EL (cell line): ENCODE measurements at places on chromosomes 2 and 18.
A peak's percentile ranks its signal among the peaks of the same experiment; 100 is the strongest.

GRCh38 chr18:55235094-55235461 is 275.8 kb upstream of the CCDC68 start:
- DNase-seq: no peak

- no peak for DNase-seq
Measured at GRCh38 chr2:70089983-70090525, 2.8 kb downstream of the PCBP1 start.

DNA sequence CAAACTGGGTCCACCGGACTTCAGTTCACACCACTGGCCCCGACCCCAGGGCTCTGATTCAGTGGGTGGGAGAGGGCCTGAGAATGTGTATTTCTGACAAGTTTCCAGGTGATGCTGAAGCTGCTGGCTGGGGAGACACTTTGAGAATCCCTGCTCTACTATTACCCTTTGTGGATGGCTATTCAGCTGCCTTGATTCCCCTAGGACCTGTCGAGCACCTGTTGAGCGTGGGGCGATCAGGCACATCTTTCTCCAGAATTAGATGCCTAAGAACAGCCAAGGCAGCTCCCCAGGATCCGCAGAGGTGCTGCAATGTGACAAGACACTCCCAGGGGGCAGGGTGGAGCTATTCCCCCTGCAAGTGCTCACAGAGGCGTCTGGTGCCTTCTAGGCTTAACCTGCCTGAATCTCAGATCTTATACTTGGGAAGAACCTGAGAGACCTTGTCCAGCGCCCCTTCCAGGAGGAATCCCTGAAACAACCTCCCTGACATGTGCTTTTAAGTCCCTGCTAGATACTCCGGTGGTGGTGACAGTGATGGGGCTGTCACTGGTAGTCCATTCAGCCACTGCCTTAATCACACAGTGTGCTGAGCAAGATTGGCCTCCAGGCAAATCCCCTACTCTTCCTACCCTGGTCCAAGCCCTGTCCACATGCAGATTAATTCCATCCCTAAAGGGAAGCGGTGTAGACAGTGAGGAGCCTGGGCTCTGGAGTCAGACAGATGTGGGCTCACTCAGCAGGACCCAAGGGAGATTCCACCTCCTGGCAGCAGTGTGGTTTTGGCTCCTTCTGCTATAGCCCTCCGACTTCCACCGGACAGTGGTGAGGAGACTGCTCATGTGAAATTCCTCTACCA is 43.4 kb upstream of the OTOF start:
- DNase-seq: peak; percentile 19

DNA sequence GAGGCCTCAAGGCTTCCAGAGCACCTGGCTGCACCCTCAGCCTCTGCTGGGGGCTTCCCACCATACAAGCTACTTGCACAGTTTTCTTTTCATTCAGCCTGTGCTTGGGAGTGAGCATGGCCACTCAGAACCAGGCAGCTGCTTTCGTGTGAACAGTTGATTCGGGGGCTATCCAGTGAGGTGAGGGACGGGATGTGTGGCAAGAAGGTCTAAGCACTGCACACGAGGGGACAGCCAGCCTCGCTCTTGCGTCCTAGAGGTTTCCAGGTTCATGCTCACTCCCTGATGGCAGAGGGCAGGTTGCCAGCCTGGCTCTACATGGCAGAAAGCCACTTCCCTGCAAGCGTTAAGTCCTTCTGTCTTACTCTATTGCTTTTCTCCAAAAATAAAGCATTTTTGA is 146.2 kb downstream of the MBP start:
- DNase-seq: no peak

DNA sequence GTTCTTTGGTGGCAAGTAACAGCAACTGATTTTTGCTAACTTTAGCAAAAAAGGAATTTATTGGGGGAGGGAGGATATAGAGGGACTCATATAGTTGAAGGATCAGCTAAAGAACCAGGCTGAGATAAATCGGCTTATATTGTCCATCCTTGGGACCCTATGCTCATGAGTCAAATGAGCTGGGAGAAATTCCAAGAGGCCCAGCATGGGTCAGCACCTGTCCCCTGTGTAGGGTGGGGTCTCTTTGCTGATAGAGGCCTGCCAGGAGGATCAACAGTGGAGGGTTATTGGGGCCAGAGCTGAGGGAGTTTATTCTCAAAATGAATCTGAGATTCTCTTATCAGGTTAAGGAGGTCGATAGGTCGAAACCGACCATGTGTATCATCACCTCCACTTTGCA is 97.2 kb downstream of the VAPA start:
- no peak for DNase-seq

- no peak for DNase-seq
Measured at GRCh38 chr2:8026381-8026780, 655.5 kb upstream of the ID2 start.

DNA sequence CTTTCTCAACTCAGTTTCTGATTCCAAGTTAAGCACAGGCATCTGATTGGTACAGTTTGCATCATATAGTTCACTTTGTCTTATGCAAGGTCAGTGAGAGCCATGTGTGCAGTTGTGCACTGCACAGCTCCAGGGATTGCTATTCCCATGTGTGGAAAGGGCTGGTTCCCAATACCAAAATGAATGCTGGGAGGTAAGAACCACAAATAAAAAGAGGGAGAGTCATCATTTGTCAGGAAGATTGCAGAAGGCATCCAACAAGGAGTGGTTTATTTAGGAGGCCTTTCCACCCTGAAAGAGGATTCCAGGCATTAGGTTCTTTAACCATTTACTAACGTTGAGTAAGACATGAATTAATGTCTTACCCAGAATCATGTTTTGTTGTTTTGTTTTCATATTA is 141.2 kb upstream of the ST6GAL2 start:
- DNase-seq: no peak

DNA sequence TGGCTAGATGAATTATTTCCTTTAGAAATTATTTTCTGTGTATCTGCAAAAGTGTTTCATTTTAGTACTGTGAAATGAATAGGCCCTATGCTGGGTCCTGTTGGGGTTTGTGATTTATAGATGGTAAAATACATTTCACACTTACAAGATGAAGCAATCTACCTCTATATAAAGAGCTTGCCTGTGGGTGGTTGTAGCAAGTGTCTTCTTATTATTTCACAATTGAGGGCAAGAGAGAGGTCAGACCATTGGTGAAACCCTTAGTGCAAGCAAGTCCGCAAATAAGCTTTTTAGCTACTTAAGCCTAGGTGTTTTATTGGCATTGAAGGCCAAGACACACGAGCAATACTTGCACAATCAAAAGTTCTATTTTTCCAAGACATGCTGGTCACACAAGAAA is 153.1 kb downstream of the FMNL2 start:
- no peak for DNase-seq

DNA sequence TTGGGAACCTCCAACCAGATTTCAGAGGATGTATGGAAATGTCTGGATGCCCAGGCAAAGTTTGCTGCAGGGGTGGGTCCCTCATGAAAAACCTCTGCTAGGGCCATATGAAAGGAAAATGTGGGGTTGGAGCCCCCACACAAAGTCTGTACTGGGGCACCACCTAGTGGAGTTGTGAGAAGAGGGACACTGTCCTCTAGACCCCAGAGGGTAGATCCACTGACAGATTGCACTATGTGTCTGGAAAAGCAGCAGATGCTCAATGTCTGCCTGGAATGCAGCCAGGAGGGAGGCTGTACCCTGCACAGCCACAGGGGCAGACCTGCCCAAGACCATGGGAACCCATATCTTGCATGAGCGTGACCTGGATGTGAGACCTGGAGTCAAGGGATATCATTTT is 573.7 kb upstream of the NXPH2 start:
- DNase-seq: no peak

- DNase-seq: no peak
Measured at GRCh38 chr2:6971502-6971901, 54.3 kb downstream of the RNF144A start.

DNA sequence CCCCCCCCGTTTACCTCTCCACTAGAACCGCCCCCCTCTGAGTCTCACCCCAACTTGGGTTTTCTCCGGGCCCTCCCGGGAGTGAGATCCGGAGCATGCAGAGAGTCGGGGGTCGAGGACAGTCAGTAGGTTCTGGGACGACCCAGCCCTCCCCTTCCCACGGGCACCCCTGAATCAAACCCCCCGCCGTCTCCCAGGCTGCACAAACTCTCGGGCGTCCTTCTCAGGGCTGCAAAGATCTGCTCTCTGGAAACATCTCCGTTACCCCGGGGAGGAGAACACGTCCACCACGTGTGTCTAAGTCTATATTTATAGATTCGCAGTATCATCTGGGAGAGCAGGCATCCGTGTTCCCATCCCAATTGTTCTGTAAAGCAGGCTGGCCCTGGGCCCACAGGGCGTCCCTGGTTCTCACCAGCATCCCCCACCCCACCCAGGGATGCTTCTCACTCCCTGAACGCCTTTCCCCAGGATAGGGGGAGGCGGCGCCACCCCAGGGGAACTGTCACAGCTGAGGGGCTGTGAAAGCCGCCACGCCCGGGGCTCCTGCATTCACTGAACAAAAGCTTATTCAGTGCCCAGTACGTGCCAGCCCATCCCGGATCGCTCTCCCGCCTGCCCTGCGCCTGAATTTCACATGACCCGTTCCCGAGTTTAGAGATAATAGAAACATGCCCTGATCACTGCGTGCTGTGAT is 765 bp upstream of the DIPK1C start:
- DNase-seq: no peak

DNA sequence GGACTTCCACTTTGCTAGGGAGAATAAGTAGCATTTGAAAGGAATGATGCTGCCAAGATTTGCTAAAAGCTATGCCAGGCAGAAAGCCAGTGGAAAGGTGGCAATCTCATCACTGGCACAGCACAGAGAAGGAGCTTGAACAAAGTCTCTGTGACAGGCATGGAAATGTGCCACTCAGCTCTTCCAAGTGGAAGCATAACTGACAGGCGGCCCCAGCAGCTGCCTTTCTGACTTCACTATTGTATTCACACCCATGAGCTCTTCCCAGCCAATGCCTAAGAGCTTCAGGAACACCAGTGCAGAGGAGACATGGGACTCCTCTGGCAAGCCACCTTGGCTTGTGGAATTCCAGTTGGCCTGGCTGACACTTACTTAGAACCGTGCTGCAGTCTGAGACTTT is 134.6 kb upstream of the REG3G start:
- DNase-seq: no peak

- DNase-seq: no peak
Measured at GRCh38 chr2:157523270-157524247, 79.7 kb upstream of the CYTIP start.

DNA sequence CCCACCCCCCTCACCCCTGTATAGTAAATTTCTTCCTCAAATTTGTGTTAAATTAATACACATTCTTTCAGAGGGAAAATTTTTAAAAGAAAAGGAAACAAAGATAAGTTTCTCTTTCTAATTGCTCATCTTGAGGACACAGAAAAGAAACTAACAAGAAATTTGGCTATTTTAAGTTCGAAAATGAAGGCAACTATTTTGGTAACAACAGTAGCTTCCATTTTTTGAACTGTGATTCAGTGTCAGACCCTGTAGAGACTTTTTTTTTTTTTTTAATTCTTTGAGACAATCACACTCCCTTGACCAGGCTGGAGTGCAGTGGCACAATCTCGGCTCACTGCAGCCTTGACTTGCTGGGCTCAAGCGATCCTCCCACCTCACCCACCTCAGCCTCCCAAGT is 194.9 kb downstream of the SS18 start:
- DNase-seq: no peak

GRCh38 chr2:38156436-38156835 is 80.5 kb upstream of the CYP1B1 start:
- DNase-seq: no peak

- DNase-seq: no peak
Measured at GRCh38 chr18:75635096-75635495, 207.6 kb upstream of the SMIM21 start.

DNA sequence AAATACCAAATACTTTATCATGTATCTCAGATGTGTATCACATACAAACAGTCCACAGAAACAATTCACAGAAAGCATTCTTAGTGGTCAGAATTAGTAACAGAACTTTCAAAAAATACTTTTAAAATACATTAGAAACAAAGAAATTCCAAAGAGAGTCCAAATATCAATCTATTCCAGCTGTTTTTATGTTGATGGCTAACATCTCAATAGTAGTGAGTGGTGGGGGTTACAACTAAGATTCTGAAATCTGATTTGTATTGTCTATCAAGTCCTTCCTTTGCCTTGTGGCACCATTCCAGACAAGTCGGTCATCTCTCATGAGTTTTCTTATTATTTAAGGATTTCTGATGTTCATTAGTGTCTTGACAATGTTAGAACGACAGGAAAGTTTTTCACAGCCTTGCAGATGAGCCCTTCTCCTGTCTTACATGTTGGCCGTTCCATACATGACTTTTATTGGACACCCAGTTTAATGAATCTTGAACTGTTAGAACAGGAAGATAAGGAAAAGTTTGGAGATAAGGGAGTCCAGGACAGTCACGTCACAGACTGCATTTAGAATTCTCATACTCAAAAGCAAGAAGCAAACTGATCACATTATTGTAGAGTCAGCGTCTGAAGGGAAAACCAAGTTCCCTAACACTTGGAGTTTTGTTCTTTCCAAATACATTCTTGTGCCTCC is 410.3 kb downstream of the PID1 start:
- DNase-seq: no peak

- DNase-seq: no peak
Measured at GRCh38 chr2:80706541-80706940, 402.0 kb upstream of the LRRTM1 start.

- DNase-seq: no peak
Measured at GRCh38 chr2:174243812-174244211, 4.5 kb downstream of the OLA1 start.

GRCh38 chr2:235049719-235050118 is 97.9 kb downstream of the SH3BP4 start:
- DNase-seq: no peak

DNA sequence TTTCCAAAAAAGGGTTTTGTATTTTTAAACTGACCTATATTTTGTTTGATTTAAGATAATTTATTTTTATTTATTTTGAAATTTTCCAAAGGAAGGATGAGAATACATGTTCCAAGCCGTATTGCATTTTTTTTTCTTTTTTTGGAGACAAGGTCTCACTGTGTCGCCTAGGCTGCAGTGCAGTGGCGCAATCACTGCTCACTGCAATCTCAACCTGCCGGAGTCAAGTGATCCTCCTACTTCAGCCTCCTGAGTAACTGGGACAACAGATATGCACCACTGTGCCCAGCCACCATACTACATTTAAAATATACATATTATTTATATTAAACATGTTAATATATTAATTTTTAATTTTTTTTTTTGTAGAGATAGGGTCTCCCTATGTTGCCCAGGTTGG is 15.0 kb downstream of the GEN1 start:
- no peak for DNase-seq

- DNase-seq: no peak
Measured at GRCh38 chr2:70852824-70853223, 17.2 kb upstream of the CD207 start.

- peak; percentile 56 for DNase-seq
Measured at GRCh38 chr2:56132138-56132537, 51.7 kb upstream of the CCDC85A start.

DNA sequence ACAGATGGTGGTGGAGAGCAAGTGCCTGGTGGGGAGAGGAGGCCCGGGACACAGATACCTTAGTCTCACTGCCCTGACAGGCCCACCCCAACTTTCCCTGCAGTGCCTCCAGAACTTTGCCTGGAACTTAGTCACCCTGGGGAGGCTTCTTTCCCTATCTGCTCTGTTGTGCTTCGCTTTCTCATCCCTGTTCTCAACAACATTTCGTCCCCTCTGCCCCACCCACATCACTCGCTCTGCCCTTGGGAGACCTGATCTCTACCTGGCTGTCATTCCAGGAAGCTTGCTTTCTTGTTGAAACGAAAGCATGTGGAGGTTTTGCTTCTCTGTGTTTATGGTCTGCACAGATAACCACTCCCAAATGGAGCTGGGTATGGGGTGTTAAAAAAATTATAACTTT is 93.8 kb downstream of the PRKCE start:
- DNase-seq: no peak

- DNase-seq: no peak
Measured at GRCh38 chr2:101524806-101525430, 50.0 kb upstream of the RFX8 start.

GRCh38 chr2:96402591-96402990 is 67.0 kb downstream of the NCAPH start:
- no peak for DNase-seq
